ENCODE measurements at places on chromosomes 12 and 14.

- no peak for DNase-seq
These were observed 68.7 kb downstream of the PRMT8 start for GRCh38 chr12:3559601-3560294.

- no peak for DNase-seq
These were observed 15.1 kb upstream of the WNK1 start for GRCh38 chr12:737122-737739.

GRCh38 chr14:95356245-95356869 lies 36.6 kb upstream of the CLMN start:
- DNase-seq, result no peak

GRCh38 chr14:105700622-105701288 lies 174.4 kb downstream of the TMEM121 start:
- no peak for DNase-seq

DNA sequence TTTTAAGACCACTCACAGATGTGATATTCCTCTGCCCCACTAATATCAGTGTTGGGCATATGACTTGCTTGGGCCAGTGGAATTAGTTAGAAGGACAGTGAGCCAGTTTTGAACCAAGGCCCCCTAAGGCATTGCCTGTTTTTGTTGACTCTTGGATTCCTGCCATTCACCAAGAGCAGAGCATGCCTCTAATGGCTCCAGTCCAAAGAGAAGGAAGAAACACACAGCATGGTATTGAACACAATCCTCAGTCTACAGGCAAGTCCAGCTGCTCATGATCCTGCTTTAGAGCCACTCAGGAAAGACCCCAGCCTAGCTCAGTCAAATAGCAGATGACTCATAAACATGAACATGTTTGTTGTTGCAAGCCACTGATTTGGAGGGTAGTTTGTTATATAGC lies 1201.5 kb downstream of the BCL11B start:
- no peak for DNase-seq

DNA sequence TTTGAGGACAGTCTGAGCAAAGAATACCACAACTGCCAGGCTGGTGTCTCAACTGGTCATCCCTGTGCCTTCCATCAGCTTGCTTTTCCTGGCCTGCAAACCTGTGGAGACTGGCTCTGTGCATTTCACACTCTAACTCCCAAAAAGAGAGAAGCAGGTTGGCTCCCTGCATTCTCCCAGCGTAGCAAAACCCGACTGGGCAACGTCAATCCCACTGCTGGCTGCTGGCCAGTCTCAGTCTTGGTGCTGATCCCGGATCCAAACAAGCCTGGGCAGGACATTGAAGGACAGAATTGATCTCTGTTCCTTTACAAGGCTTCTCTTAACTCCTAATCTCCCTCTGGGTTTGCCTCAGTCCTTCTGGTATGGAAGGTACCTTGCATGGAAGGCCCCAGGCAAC lies 65.4 kb downstream of the FZD10 start:
- DNase-seq, result no peak

DNA sequence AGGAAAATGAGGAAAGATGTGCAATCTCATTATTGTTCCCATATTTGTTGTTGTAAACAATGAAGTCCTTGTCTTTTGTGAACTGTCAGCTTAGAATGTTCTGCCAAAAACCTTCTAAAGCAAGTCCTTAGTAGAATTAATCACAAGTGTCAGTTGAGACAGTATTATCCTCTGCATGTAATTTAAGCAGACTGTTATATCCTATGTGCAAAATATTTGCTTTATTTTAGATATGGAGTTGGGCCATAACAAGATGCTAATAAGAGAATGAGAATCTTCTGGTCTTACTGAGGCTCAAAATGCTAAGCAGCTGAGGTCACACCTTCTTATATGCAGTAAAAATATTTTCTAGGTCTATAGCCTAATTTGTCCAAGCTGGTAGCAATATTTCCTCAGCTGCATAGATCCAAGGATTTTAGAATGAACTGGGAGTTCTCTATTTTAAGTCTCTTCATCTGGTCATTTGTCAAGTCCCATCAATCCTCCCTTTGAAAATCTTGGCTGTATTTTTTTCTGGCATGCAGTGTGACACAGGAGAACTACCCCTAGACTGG lies 222.3 kb upstream of the NAV3 start:
- DNase-seq, result no peak

- no peak for DNase-seq
These were observed 66.5 kb downstream of the DAD1 start for GRCh38 chr14:22522466-22522957.

DNA sequence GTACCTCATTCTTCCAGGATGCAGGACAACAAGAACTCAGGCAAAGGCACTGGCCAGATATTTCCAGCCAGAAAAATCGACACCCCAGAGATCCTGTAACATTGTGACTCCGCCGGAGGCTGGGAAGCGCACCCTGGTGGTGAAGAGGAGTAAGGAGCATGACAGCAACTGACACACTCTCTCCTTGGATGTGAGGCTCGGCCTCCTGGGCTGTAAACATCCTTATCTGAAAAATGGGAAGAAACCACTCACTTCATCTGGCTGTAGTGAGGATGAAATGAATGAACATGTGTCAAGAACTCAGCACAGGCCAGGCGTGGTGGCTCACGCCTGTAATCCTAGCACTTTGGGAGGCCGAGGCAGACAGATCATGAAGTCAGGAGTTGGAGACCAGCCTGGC lies 27.5 kb downstream of the TCHP start:
- DNase-seq, result no peak
